CD8-positive, alpha-beta memory T cell (primary cell): ENCODE measurements at places on chromosomes 6 and 20.

DNA sequence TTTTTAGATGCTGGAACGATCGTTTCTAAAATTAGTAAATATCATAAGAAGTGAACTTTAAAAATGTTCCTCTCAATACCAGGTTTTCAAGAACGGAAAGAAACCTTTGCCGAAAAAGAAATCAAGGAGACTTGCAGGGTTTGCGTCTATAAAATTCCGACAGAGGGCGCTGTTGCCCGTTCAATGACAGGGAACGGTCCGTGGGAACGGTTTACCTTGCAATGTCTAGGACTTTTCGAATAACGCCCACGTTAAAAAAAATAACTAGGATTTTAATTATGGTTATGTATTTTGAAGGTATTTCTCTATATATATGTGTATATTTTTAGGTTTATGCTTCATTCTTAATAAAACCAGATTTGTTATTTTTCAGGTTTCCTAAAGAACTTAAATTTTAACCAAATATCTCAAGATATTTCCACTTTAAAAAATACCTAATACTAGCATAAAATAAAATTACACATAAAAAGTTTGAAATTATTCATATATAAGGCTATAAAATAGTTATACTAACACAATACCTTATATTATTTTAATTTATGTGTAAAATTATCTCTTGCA, 2.5 kb upstream of the TFAP2B start:
- peak overlapping the region; percentile 32 for H3K4me3 ChIP-seq
- no peaks in the 10 kb centered on the region for H3K27me3 ChIP-seq
- H3K4me1 ChIP-seq: no peaks in the 10 kb centered on the region
- peak; percentile 12 for DNase-seq
- no peaks in the 10 kb centered on the region for H3K36me3 ChIP-seq

- H3K4me1 ChIP-seq: no peaks in the 10 kb centered on the region
- no peaks in the 10 kb centered on the region for H3K27me3 ChIP-seq
- no peak overlapping the region for H3K4me3 ChIP-seq
- no peak for DNase-seq
- H3K36me3 ChIP-seq: no peaks in the 10 kb centered on the region
Measured at GRCh38 chr6:130895516-130895915, 68.3 kb downstream of the SMLR1 start.

DNA sequence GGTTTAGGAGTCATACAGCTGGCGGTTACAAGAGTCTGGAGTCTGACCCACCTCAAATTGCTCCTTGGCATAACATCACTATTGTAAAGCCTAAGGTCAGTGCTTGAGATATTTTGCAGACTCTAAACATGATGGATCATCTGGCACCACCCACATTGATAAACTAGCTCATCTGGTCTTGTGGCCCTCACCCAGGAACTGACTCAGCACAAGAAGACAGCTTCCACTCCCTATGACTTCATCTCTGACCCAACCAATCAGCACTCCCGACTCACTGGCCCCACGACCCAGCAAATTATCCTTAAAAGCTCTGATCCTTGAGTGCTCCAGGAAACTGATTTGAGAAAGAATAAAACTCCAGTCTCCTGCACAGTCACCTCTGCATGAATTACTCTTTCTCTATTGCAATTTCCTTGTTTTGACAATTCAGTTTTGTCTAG, 115.9 kb downstream of the CD24 start:
- no peak for DNase-seq
- no peak overlapping the region for H3K4me3 ChIP-seq
- no peak overlapping the region for H3K27ac ChIP-seq
- no peaks in the 10 kb centered on the region for H3K27me3 ChIP-seq

GRCh38 chr20:23151008-23151703, 65.0 kb upstream of the CD93 start:
- H3K4me1 ChIP-seq: no peaks in the 10 kb centered on the region
- H3K36me3 ChIP-seq: no peaks in the 10 kb centered on the region
- no peak for DNase-seq
- no peak overlapping the region for H3K4me3 ChIP-seq
- peak overlapping the region; percentile 53 for H3K27ac ChIP-seq

DNA sequence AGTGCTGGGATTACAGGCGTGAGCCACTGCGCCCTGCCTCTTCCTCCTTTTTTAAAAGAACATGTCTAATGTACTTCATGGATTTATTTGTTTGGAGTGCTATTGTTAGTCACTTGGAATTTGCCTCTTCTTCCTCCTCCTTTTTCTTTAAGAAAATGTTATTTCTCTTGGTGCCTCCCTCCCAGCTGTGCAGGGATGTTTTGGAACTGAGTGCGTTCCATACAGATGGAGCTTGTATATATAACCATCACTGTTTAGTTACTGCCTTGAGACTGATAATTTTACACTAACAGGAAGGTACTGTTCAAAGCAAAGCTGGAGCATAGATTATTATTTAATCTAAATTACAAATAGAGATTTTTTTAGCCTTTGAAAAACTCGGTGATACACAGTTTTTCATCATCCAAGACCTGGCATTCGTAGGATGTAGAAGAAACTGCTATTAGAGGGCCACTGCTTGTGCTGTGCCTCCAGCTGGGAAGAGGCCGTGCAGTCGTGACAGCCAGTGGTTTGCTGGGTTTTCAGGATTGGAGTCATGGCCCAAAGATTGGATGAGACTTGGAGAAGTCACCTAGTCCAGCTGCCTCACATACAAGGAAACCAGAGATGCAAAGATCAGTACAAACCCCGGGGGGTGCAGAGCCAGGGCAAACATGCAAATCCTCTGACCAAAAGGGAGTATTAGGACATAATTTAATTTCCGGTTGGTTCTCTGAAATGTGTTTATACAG, 123.1 kb downstream of the PLEKHG1 start:
- DNase-seq: no peak
- no peaks in the 10 kb centered on the region for H3K36me3 ChIP-seq
- no peaks in the 10 kb centered on the region for H3K4me1 ChIP-seq
- H3K4me3 ChIP-seq: no peak overlapping the region

GRCh38 chr20:24684421-24684871, 215.0 kb downstream of the SYNDIG1 start:
- no peak overlapping the region for H3K27ac ChIP-seq
- H3K27me3 ChIP-seq: no peaks in the 10 kb centered on the region
- no peaks in the 10 kb centered on the region for H3K4me1 ChIP-seq
- no peaks in the 10 kb centered on the region for H3K36me3 ChIP-seq
- H3K4me3 ChIP-seq: no peak overlapping the region
- DNase-seq: no peak
